ENCODE measurements at places on chromosomes 16 and 17.

DNA sequence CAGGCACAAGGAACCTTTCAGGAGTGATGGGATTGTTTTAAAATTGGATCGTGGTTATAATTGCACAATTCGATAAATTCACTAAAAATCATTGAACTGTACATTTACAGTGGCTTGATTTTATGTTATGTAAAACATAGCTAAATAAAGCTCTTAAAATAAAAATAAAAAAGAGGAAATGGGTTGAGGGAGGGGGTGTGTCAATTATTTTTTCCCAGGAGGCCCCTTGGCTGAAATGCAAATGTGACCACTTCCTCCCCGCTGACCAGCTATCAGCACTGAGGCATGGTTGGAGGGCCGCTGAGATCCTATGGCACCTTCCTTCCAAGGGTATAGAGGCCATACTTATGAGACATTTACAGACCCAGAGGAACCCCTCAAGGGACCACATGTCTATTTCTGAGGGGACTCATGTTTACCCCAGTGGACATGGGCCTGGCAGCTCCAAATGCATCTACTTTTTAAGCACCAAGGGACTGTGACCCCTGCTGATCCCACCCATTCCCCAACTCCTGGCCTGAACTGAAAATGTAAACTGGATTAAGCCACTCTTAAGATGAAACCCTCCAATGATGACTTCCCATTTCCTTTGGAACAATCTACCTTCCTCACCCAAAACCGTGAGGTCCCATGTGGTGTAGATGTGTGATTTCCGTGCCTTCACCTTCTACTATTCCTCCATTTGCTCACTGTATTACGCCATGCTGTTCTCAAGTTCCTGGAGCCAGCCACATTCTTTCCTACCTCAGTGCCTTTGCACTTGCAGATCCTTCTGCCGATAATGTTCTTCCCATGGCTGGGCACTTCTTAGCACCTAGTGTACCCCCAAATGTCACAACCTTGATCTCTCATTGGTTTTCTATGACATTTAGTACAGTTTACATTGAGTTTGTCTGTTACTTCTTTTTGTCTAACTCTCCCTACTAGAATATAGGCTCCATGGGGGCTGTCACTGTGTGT is 2.8 kb upstream of the IL21R start:
- DNase-seq, result no peak

GRCh38 chr16:54936201-54936978 is 5.7 kb downstream of the IRX5 start:
- DNase-seq, result no peak

DNA sequence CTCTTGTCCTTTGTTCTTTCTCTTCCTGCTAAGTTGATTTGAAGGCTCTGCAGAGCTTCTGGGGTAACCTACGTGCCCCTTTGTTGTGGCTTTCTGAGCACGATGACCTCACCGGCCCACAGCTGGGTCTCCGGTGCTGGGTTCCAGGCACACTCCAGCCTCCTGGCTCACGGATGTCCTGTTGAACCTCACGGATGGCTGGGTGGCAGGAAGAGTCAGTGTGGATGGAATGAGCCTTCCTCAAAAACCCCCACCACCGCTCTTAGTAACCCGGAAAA is 116.0 kb downstream of the SOCS1 start:
- DNase-seq, result peak; percentile 24

- DNase-seq, result no peak
Measured at GRCh38 chr16:11278681-11279628, 2.2 kb downstream of the PRM1 start.

DNA sequence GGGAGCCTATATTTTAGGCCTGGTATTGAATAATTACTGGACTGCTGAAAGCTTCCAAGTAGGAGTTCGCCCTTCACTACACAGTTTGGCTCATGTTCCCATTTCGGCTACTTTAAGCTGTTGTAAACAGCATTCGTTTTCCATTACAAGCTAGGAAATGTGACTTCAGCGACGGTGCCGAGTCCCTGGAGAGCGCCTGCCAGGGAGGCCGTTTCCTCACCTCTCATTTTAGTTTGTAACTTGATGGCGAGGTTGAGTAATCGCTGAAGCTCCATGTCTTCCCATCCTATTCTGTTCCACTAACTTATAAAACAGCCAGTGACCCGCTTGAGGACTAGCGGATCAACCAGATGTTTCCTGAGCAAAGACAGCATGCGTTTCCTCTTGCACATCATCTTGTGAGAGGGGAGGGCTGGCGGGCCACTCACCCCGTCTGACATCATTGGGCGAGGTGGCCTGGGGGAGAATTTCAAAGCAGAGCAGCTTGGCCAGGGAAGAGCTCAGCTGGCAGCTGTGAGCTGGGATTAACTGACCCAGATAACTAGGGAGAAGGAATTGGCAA is 32.9 kb downstream of the PCTP start:
- DNase-seq, result no peak

DNA sequence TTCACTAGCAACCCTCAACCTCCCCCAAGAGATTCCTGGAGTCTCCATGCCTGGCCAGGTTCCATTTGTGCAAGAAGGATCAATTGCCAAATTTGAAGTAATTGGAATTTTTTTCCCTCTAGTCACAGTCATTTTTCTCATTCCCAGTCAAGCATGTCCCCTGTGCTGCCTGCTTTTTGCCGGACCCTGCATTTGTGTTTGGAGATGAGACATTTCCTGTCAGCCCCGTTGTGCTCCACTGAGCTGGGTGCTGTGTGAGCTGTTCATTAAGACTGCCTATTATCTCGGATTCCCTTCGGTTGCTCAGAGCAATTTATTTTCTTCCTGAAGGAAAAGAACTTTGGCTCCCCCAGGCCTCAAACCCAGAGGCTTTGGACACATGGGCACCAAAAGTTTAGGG is 201.0 kb upstream of the NLRP1 start:
- DNase-seq, result no peak

DNA sequence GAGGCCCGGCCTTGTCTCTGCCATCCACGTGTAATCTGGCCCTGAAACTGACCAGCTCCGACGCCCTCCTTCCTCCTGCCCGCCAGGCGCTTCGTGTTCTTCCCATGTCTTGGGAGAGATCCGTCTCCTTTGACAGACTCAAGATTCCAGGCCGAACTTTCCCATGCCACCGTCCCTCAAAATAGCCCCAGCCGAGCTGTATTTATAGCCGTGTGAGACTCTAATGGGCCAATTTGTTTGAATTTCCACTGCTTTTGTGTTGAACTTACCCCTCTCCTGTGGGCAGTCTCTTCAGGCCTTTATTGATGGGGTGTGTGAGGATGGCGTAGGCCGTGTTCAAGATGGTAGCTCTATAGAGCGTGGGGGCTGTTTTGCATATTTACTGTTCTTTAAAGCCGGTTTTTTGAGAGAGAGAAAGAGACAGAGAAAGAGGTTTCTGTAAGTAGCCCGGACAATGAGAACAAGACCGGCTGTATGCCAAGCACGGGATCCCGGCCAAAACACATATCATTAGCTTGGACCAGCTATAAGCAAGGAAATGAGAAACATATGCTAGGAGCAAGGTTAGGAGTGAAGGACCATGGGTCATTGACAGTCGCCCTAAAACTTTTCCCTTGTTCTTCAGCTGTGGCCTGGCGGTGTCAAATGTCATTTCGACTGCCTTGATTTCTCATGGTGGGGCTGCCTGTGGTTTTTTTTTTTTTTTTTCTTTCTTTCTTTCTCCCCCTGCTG is 124.5 kb upstream of the ZFHX3 start:
- no peak for DNase-seq

GRCh38 chr17:62580947-62581346 is 46.5 kb upstream of the MRC2 start:
- no peak for DNase-seq

Data from activated CD4-positive, alpha-beta T cell treated with anti-CD3 and anti-CD28 coated beads, Interleukin-2, amount 50 U/mL, for 4 hours (primary cell).